ENCODE measurements at places on chromosomes 2 and 18. TPM values are rescaled to one million over a fixed set of nuclear protein-coding genes. Genes with fewer than 3 reads are reported as not detected.

GRCh38 chr2:31831585-31831984 lies 179.2 kb downstream of the MEMO1 start:
- no peak for DNase-seq

GRCh38 chr18:990197-990596 lies 85.5 kb downstream of the ADCYAP1 start:
- DNase-seq = no peak

DNA sequence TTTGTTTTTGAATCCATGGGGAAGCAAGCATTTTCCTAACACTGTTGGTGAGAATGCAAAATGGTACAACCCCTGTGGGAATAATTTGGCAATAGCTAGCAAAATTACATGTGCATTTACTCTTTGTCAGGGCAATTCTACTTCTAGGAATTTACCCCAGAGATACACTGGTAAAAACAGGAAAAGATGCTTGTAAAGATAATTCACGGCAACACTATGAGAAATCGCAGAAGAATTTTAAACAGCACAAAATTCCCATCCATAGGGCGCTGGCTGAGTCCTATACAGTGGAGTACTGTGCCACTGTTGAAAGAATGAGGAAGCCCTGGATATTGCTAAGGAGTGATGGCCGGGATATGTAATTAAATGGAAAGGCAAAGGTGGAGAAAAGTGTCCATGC lies 75.8 kb downstream of the DGKD start:
- peak; percentile 86 for DNase-seq

DNA sequence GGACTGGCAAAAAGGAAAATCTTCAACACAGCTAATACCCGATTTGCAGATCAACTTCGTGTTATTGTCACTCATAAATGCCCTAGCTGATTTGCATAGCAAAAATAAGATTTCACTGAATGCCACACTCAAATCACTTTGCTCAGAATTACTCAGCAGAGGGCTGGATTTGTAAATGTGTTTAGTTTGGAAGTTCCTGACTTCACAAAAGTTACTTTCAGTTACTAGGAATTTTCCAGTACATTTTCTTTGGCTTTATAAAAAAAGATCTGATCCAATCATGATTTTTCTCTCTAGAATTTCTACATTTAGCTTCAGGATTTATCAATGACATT lies 433.3 kb upstream of the ID2 start:
- no peak for DNase-seq

DNA sequence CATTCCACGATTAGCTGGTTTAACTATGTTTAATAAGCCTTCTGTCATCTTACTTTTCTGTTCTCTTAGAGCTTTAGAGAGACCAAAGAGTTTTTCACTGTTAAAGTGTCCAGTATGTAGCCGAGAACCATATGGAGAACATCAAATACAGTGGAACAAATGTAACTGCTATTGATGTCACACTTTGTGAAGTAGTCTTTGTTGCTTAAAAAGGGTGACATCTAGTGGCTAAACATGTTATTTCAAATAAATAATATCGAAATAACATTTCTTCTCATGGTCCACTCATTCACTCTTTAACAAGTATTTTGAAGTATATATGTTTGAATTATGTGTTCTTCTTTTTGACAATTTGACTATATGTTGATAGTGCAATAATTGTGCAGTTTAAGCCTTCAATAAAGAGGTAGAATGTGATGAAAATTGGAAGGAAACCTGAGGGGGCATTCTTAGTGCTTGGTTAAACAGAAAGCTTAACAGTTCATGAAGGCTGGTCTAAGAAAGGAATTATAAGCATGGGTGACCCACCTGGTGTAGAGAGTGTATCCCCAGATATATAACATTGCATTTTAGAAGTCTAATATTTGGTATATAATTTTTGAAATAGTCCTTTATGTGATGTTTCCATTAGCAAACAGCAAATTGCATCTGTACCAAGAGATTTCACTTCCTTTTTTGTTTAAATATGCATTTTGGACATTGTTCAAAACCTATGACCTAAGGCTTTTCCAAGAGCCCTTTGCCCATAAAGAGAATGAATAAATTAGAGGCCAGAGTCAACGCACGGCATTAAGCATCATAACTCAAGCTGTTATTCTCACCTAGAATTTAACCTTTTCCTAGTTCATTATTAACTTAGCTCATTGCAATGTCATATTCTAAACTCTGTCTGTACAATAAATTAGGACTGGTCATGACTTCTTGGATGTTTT lies 112.1 kb downstream of the KYNU start:
- peak; percentile 36 for DNase-seq

DNA sequence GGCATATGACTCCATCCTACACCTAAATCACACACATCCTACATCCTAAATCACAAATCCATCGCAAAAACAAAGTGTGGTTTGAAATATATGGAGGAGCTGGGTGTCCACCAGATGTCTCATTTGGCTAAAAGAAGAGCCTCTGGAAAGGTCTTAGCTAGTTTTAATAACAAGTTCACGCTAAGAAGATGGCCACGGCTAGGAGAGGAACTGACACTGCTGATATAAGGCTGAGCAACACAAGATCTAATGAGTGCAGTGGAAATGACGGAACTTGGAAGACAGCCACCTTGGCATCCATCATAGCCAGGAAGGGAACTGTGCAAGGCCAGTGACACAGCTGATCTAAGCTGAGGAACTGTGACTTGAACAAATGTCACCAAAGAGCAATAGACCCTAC lies 60.0 kb upstream of the AGAP1 start:
- peak; percentile 47 for DNase-seq

DNA sequence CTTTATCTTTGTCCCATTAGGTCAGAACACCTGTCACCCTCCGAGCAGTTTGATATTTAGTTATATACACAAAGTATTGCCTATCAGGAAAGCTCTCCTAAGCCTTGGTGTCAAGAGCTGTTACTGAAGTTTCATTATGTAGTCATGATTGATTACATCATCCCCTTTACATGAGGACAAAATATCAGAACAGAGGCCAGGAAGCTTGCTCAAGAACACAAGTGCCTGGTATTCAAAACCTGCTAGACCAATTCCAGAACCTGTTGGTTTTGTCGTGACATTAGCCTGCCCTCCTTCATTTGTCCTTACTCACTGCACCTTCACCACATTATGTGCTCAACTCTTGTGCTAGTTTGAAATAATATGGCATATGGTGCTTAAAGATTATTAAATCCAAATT lies 377.1 kb downstream of the CDH19 start:
- no peak for DNase-seq

DNA sequence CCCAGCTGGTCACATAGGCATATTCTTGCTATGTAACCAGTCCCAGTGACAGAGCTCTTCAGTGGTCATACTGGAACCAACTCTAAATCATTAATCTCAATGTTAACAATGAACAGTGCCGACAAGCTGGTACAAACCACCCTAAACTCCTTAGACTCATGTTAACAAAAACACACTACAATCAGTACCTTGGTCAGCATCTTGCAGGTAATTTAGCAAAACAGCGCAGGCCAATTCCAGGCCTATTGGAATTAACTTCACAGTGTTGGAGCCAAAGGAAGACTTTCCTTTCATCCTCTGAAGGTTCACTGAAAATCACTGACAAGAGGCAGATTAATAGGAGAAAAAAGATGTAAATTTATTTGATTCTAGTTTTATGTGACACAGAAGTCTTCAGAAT lies 396.4 kb downstream of the PIK3C3 start:
- no peak for DNase-seq

The PRSS56 gene
- total RNA-seq = not detected

The TMEM18 gene
- total RNA-seq = 32.6 TPM

The ZAP70 gene
- not detected for total RNA-seq

The UGT1A9 gene
- not detected for total RNA-seq

The INO80D gene
- total RNA-seq = 4.2 TPM

The CXCR1 gene
- not detected for total RNA-seq

The ERMN gene
- total RNA-seq = not detected

The MARCHF7 gene
- 178 TPM for total RNA-seq

All from A172 (cell line).